ENCODE measurements at places on chromosomes 2 and 18. TPM values are rescaled to one million over a fixed set of nuclear protein-coding genes. Genes with fewer than 3 reads are reported as not detected.

The NEDD4L gene
- 56.1 TPM for polyA plus RNA-seq

The POLE4 gene
- 62.9 TPM for polyA plus RNA-seq

- DNase-seq: no peak
Measured at GRCh38 chr2:231332388-231332787, 63.1 kb upstream of the B3GNT7 start.

- no peak for DNase-seq
Measured at GRCh38 chr2:60957643-60958042, 59.9 kb upstream of the PEX13 start.

DNA sequence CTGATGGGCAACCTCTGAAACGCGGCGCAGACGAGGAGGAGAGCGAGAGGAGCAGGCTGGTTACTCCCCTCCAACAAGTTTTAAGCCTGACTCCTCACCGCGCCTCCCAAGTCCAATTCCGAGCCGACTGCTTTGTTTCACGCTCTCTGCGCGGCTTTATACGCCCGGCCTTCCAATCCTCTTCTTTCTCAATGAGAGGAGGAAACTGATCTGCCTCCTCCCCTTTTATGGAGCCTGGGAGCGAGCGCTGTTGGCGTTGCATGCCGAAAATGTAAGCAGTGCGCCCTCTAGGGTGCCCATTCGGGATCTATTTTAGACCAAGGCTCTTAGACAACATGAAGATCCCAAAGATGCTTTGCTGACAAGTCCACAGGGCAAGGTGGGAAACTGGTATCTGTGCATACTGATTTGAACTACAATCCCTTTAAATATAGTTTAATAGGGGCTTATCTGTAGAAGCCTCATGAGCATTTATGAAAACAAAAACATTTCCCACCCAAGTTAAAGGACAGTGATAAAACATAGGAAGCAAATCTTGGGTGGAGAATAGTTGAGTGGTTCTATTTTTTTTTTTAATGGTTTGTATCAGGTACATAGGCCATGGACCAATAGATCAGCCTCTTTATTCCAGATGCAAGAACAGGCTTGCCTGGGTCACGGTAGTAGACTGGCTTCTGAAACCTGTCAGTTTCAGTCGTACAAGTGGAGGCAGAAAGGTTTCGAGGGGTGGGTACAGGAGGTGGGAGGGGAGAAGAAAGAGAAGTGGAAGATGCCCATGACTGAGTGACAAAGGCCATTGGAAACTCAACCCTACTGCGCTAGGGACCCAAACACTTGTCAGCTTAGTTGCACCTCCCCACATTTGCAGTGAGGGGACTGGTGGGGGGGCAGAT is at the start of gene RND3:
TSS of gene RND3 (minus strand) at position 131 of the 893 bp plus-strand sequence. CDS start 250 bp downstream, outside the sequence.
- DNase-seq: peak; percentile 99

- no peak for DNase-seq
Measured at GRCh38 chr18:12749121-12749520, 46.3 kb downstream of the PSMG2 start.

DNA sequence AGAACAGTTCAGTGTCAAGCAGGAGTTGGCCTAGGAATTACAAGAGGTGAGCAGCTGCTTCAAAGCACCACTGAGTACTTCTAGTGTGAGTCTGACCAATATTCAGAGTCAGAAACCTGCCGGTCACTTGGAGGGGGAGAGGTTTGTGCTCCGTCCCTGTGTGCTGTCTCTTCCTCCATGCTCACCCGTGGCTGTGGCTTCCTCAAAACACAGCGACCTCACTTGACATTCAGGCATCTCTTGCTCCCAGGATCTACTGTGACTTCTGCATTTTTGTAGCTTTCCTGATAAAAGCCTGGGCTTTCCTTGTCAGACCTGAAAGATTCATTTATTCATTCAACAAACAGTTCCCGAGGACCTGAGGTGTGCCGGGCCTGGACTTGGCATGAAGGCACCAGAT is 32.9 kb downstream of the TPRKB start:
- DNase-seq: no peak

All from sigmoid colon (tissue), 7 donors.